ENCODE measurements at places on chromosomes 2 and 18.

GRCh38 chr2:31075431-31075830 is 62.8 kb downstream of the GALNT14 start:
- DNase-seq: no peak

DNA sequence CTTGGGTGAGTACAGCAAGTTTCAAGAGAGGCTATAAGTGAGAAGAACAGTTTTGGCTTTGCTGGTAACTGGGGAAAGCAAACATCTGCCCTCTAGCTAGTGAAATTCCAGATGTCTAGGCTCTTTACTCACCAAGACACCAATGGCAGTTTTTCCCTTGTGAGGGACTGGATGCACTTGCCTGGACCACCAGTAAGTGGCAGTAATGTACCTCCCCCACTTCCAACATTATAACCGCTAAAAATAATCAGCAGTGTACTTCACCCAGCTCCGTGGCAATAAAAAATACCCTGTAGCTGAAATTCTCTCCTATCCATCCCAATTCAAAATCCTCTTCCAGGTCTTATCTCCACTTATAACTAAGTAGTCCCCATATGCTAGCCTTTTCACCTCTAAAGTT is 383.9 kb downstream of the ARHGAP15 start:
- DNase-seq: peak; percentile 50

- DNase-seq: no peak
Observed at GRCh38 chr18:31042406-31043181, at the start of gene DSC3. TSS of gene DSC3 (minus strand) at chr18:31042742. CDS start at chr18:31042660, 82 bp downstream.

DNA sequence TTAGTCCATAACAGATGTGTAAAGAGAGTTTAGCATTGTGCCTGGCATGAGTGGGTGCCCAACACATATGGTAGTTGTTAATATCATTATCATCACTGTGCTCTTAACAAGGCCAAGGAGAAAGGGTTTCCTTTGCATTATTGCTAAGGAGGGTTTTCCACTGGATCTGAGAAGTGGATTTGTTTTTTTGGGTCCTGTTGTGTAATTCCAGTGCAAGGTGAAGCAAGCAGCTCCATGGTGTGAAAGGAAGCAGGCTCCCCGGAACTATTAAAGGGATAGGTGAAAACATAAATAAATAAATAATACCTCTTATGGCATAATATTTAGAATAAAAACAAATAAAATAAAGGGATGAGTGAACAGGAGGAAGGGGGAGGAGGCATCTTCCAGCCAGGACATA is 65.3 kb downstream of the MTCL1 start:
- no peak for DNase-seq

DNA sequence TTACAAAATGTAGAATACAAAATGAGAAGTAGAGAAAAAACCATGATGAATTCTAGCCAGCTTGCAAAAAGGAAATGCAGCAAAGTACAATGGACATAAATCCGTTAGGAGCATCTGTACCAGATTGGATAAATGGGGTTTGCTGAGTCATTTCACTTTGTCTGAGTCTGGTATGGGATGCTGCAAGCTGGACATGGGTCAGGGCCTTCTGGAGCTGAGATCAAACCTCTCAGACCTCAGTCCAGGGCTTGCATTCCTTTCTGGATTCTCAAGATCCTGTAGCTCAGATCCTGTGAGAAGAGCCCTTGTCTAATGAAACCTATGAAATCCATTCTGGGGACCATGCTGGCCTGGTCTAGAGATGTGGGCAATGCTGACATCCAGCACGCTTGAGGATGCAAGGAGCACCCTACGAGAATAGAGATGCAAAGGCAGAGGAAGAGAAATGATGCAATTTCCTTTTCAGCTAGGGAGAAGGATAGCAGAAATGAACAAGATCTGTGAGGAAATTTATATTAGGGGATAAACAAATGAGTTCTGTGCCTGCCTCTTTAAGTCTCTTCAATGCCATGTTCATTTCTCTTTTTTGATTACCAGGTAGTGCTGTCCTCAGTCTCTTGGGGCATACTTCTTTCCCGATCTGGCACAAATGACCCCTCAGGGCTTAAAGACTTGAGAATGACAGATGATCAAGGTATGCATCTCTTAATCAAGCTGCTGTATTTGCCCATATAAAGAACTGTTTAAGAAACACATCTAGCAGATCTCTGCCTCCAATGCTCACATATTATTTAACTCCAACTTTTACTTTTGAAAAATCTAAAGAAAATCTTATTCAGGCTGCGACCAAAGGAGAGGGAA is 230.4 kb downstream of the MEIS1 start:
- no peak for DNase-seq
